ENCODE measurements at places on chromosomes 11 and 22.
A peak's percentile ranks its signal among the peaks of the same experiment; 100 is the strongest.

DNA sequence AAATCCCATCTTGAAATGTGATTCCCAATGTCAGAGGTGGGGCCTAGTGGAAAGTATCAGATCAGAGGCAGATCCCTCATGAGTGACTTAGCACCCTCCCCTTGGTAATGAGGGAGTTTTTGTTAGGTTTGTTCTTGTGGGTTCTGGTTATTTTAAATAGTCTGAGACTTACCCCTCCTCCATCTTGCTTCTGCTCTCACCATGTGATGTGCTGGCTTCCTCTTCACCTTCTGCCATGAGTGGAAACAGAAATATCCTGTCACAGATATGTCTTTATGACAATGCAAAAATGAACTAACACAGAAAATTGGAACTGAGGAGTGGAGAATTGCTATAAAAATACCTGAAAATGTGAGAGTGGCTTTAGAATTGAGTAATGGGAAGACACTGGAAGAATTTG is 33.1 kb downstream of the TMEM225 start:
- DNase-seq, result no peak

DNA sequence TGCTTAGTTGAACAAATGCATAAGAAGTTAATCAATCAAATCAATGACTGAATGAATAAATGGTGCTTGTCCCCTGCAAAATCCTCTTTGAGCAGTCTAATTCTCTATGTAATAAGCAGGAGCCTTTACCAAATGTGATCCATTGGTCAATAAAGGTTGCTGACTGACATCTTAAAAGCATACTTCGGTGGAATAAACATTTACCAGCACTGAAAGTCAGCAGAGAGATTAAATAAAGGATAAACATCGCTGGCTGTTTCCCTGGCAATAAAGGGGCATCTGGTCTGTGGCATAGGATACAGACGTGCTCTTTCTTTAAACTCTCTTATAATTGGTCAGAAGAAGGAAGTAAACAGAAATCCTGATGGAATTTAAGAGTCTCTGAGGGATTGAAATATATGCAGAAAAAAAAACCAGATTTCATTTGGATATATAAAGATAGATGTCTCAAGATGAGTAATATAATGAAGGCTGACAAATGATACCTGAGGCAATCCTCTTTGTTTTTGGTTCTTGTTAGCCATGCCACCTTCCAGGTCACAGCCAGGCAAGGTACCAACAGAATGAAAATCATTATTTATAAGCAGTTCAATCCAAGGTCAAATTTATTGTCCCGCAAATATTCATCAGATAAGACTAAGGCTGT is 578.4 kb upstream of the CCDC90B start:
- DNase-seq, result no peak

- no peak for DNase-seq
Measured at GRCh38 chr11:13685461-13686108, 17.1 kb downstream of the FAR1 start.

- peak; percentile 95 for DNase-seq
Measured at GRCh38 chr11:32137263-32137662, 46.4 kb downstream of the RCN1 start.

GRCh38 chr11:77884829-77885190 is 63.9 kb downstream of the AAMDC start:
- no peak for DNase-seq

DNA sequence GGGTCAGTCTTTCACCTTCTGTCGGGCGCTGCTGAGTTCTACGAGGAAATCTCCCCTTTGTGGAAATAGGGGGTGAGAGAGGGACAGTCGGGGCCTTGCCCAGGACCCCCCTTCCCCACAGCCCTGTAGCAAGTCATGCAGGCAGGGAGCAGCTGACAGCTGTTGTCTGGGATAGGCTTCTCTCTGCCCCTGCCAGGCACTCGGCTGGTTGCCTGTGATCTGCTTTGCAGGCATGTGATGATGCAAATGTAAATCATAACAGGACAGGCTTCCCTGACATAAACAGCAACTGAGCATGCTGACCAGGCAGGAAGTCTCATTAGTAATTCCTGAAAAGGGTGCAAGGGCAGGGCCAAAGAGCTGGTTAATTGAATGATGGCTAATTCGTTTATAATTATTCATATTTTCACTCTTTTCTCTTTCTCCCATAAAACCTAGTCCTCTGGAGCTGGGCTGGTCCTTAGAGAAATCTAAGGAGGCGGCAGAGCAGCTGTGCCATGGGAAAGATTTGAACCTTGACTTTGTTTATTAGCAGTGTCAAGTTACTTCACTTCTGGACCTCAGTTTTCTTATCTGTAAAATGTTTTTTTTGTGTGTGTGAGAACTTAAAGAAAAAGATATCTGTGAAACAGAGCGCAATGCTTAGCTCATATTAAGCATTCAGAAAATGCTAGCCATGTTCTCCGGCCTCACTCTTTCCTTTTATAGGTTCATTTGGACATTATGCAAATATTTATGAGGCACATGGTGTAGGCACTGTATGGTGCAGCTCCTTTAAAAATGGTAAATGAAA is 129.7 kb downstream of the LDLRAD3 start:
- DNase-seq, result peak; percentile 51

- DNase-seq, result no peak
Measured at GRCh38 chr11:56700242-56700913, 1.5 kb downstream of the OR9G1 start.
